Stimulated activated CD4-positive, alpha-beta T cell treated with anti-CD3 and anti-CD28 coated beads, Interleukin-15, amount 100 ng/mL, for 1 hour (primary cell): ENCODE measurements at places on chromosomes 2 and 18.

GRCh38 chr2:189569295-189569910, 11.2 kb downstream of the SLC40A1 start:
- DNase-seq, result no peak

DNA sequence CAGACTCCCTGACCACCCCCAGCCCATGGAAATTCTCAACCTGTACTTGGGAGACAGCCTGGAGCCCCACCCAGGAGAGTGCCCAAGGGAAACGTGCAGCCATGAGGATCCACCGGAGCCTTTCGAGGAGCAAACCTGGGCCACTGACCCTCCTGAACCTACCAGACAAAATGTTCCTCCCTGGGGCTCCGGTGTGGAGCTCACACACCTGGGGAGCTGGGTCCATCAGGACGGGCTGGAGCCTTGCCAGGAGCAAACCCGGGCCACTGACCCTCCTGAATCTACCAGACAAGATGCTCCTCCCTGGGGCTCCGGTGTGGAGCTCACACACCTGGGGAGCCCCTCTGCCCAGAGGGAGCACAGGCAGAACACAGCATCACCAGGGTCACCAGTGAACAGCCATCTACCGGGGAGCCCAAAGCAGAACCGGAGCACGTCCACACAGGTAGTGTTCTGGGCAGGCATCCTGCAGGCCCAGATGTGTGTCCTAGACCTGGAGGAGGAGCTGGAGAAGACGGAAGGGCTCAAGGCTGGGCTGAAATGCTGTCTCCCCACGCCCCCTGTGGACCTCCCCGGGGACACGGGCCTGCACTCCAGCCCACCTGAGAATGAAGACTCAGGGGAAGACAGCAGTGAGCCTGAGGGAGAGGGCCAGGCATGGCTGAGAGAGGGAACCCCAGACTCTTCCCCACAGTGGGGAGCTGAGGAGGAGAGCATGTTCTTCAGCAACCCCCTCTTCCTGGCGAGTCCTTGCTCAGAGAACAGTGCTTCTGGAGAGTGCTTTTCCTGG, 8.9 kb downstream of the PSD4 start:
- no peak for DNase-seq

- DNase-seq, result no peak
These were observed 142.5 kb upstream of the L3MBTL4 start for GRCh38 chr18:6557057-6557769.

- DNase-seq, result no peak
These were observed 1.1 kb downstream of the NPC1 start for GRCh38 chr18:23585007-23585871.

GRCh38 chr2:119208791-119209203, 14.8 kb upstream of the STEAP3 start:
- DNase-seq, result no peak

DNA sequence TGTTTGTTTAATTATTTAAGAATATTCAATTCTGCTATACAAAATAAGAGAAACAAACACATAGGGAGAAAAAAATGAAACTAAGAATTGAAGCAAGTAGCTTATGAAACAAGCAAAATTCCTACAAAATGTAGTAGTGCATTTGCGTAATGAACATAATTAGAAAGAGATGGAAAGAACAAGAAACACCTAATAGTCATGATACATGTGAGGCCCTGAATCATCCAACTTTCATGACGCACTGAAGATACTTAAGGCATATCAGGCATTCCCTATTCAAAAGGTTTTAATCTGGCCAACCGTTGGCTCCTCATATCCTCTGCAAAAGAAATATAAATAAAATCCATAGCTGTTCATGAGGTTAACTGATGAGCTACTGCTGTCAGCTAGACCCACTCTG, 14.5 kb upstream of the NAB1 start:
- no peak for DNase-seq

DNA sequence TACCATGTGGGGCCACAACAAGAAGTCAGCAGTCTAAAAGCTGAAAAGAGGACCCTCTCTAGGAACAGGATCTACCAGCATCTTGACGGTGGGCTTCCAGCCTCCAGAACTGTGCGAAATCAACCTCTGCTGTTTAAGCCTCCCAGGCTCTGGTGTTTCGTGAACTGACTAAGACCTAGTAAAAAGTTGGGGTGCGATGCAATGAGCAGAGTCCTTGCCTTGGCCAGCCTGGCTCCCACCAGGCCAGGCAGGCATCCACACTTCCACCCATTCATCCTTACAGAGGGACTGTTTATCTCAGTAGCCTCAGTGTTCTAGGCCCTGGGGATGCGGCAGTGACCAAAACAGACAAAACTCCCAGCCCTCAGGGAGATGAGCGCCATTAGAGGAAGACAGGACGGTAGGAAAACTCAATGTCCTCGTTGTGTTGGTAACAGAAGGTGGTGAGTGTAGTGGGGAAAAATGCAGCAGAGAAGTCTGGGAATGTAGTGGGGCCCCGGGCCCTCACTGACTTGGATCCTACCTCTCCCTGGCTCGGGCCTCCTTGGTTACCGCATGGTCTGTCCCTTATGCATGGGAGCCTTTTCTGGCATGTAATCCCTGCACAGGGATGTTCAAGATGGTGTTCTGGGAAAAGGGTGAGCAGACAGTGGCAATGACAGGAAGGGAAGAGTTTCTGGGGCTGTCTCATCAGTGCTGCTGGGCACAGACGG, 271.8 kb upstream of the HS6ST1 start:
- no peak for DNase-seq

- DNase-seq, result no peak
These were observed 836.8 kb upstream of the VRK2 start for GRCh38 chr2:57209799-57210198.

DNA sequence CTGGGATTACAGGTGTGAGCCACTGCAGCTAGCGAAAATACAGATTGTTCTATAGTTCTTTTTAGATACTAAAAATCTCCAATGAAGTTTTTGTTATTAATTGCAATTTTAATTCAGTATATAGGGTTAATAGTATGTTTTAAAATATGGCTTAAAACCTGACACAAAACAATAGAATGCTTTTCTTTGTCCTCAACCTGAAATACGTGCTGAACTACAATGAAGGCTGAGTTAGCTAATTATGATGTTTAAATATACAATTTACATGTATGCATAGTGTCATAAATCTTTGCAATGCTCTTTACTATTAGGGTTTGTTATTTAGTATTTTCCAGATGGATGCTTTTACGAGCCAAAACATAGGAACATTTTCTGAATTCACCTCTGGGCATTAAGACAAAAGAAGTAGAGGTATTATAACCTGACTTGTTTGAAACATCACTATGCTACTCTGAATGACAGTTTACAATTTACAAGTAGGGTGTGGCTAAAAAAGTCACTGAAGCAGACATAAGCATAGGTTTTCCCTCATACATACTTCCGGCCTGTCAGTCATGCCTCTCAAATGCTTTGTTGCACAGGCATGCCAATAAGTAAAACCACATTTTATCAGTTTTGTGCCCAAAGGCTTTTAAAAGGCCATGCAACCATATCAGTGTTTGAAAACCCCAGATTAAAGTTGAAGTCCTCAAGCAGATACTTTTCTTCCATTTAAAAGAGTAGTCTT, 168.3 kb downstream of the OTX1 start:
- no peak for DNase-seq

GRCh38 chr2:218858671-218859555, 692 bp upstream of the WNT6 start:
- no peak for DNase-seq

GRCh38 chr18:7488571-7488970, 78.5 kb upstream of the PTPRM start:
- no peak for DNase-seq

- DNase-seq, result no peak
These were observed at the start of gene ADAM23 for GRCh38 chr2:206442833-206443734. Gene ADAM23 (plus strand): TSS chr2:206443532. CDS start chr2:206443867, 335 bp downstream.

- no peak for DNase-seq
These were observed 39.8 kb downstream of the GREB1 start for GRCh38 chr2:11573418-11574175.

DNA sequence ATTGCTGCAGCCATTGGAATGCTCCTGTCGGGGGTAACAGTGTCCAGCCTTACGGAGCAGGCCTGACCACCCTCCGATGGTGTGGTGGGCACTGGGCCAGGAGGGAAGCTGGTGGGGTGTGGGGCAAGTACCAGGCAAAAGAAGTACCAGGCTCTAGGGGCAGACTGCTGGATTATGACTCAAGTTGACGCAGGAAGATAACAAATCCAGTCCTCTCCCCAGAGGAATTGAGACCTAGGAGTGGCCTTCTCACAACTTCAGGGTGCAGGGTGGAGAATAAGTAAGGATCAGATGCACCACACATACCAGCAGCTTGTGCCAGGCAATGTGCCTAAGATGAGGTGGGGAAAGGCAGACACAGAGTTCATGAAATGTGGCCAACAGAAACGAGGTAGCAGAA, 37.9 kb downstream of the SEMA4F start:
- no peak for DNase-seq

GRCh38 chr2:37866171-37866934, 58.7 kb upstream of the RMDN2 start:
- DNase-seq, result no peak

DNA sequence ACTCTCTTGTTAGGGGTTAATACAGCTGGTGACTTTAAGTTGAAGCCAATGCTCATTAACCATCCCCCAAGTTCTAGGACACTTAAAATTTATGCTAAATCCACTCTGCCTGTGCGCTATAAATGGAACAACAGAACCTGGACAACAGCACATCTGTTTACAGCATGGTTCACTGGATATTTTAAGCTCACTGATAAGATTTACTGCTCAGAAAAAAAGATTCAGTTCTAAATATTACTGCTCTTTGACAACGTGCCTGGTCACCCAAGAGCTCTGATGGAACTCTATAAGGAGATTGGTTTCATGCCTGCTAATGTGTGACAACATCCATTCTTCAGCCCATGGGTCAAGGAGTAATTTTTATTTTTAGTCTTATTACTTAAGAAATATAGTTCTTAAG, 27.5 kb downstream of the RNF103 start:
- no peak for DNase-seq

DNA sequence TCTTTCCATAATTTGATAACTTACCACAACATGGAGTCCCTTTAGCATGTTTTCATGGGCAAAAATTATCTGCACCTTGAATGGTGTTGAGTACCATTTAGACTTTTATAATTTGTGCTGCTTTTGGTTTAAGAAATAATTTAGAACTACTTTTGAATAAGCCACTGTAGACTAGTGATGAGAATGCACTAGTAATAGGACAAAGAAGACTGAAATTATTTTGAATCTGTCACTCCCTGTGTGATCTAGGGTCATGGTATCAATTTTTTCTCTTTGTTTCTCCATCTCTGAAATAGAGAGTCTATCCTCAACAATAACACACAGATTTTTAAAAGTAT, 37.7 kb downstream of the EFEMP1 start:
- DNase-seq, result no peak

DNA sequence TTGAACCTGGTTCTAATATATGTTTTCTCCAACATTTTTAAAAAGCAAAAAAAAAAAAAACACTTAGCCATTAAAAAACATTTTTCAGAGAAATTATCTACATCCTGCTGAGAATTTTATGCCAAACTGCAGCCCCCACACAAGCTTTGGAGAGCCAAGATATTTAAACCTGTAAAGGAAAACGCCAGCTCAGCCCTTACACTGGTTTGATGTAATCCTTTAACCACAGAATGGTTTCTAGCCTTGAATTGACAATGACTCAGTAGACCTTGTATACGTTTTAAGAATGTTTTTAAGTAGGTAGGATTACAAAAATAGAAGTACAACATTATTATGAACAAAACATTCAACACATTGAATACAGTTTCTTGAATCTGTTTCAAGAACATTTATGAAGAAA, 113.6 kb downstream of the BABAM2 start:
- no peak for DNase-seq

GRCh38 chr2:179682756-179683155, 178.7 kb downstream of the ZNF385B start:
- no peak for DNase-seq

DNA sequence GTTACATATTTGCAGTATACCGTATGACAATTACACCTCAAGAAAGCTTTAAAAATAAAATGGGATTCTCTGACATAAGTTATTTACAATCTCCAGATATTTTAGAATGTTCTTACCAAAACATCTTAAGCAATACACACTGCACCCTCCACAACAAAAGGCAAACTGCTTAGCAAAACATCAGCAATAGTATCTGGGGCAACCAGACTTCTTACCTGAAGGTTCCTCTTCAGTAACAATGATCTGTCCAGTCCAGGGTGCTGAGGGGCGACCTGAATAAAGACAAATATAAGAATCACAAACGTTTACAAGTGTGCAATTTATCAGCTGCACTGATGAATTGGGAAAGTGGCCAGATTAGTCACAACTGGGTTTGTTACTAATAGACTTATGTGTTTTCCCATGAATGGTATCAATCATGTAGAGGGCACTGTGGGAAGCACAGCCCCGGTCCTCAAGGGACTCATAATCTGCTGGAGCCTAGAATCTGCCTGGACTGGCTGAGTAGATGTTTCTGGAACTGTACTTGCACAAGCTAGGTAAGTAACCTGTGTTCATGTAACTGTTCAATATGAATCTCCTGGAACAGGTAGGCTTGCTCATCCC, 70.7 kb downstream of the MYOM1 start:
- DNase-seq, result no peak

DNA sequence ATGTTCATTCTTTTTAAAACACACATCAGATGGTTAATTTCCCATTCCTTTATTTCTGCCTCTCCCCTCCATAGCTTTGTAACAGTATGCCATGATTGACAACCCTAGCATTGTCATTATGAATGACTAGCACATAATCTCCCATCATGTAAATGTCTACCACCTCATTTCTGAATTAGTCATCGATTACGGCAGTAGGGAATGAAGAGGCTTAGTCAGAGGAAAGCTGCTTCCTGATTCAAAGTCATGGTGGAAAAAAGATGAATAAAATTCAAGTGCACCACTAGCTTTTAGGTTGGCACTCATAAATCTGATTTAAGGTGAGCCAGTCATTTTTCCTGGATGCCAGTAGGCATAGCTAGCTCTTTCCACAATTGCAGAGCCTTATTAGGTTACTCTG, 19.1 kb upstream of the ACMSD start:
- no peak for DNase-seq

DNA sequence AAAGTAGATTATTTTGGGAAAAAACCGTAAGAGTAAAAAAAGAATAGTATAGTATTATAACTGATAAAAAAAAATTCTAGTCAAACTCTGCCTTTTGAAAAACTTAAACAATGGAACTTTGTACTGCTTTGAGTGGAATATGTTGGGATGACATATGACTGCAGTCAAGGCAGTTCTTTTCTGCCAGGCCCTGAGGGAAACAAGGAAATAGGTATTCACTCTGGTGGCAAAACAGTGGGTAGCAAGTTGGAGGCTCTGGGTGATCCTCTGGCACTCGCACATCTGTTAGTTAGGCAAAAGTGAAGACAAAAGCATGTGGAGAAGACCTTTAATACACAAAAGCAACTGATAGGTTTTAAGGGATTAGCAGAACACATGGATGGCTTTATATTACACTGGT, 102.2 kb downstream of the ARHGEF33 start:
- no peak for DNase-seq

- DNase-seq, result no peak
These were observed 116.5 kb upstream of the SPATS2L start for GRCh38 chr2:200189964-200190363.

DNA sequence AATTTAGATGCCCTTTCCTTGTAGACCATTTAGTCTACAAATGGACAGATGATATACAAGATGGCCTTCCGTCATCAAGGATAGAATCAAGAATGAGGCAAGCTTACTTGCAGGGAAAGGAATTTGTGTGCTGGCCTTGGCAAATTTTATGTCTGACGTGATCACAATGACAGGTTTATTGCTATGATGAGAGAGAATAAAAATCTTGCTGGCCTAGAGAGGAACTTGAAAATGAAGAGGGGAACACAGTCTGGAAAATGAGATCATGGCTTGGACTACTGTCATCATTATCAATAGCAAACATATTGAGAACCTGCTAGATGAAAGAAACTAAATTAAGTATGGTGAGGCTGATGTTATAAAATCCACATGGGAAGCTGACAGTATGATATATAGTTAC, 66.0 kb downstream of the CSRNP3 start:
- DNase-seq, result no peak
